ENCODE measurements at places on chromosomes 11 and 22.

DNA sequence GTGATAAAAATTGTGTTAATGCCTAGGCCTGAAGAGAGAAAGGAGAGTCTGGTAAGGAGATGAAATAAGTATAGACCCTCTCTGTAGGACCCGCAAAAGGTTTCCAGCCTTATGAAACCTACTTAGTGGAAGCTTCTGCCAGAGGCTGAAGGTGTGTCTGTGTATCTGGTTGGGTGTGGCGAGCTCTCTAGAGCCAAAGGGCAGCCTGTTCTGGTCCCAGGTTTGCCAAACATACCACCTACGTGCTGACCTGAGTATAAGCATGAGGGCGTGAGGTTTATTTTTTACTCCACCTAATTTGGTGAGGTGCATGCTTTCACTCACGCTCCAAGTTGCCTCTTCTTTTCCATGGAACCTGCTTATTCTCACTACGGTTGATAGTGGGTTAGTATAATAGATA, 5.6 kb downstream of the CSTPP1 start:
- no peak for DNase-seq

DNA sequence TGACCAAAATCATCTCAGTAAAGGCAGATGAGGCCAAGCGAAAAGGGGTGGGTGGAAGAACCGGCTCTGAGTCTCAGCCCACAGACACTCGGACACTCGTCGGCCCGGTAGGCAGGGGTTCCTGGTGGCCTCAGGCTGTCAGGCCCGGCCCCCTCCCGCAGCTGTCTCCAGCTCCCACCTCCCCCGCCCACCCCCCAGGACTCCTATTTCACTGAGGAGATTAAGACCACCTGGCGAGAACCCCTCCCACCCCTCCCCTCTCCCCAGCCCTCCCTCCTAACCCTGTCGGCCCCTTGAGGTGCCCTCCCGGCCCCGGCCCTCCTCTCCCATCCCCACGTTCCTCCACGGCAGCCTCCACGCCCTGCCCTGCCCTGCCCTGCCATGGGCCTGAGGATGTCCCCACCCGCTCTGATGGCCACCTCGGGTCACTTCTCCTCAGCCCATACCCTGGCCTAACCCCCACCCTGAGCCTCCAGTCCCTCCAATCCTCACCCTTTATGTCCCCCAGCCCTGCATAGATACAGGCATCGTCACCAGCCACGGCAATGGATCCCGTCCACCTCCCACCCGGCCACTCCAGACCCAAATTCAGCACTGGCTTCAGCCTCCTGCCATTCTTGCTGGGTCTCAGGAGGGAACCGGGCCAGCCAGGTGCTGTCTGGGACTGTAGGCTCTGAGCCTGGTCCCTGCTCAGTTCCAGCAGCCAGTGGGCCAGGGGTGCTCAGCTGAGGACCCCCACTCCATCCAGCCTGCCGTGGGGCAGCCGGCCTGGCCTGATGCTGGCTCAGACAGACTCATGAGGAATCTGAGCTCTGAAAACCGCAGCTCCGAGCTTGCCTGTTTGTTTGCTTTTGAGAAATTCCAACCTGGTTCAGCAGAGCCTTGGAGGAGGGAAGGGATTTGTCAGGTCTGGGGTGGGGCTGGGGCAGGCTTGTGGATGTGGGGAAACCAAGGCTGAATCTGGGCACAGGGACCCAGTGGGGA, 9.8 kb upstream of the TBX1 start:
- DNase-seq, result no peak

GRCh38 chr22:19806213-19807160, 45.9 kb downstream of the TBX1 start:
- no peak for DNase-seq

DNA sequence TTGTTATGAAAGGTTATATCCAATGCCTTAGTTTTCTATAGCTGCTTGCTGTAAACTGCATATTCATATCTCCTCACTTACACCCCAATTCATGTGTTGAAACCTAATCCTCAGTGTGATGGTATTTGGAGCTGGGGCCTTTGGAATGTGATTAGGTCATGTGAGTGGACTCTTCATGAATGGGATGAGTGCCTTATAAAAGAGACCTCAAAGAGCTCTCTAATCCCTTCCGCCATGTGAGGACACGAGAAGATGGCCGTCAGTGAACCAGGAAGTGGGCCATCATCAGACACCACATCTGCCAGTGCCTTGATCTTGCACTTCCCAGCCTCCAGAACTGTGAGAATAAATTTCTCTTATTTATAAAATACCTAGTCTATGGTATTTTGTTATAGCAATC, 79.3 kb downstream of the CYP2R1 start:
- no peak for DNase-seq

DNA sequence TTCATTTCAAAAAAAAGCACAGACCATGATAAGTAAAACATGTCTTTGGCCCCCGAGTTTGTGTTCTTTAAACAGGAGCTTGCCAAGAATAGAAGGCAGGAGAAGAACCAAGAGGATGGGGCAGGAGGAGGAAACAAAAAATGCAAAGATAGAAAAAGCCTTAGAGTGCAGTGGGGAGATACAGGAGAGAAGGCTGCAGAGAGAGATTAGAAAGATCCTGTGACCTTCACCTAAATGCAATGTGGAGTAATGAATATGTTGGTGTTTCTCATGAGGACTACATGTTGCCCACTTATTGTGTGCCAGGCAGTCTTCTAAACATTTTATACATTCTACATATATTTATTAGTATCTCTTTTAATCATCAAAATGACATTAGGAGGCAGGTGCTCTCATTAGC, 2.3 kb upstream of the APLNR start:
- DNase-seq, result no peak

DNA sequence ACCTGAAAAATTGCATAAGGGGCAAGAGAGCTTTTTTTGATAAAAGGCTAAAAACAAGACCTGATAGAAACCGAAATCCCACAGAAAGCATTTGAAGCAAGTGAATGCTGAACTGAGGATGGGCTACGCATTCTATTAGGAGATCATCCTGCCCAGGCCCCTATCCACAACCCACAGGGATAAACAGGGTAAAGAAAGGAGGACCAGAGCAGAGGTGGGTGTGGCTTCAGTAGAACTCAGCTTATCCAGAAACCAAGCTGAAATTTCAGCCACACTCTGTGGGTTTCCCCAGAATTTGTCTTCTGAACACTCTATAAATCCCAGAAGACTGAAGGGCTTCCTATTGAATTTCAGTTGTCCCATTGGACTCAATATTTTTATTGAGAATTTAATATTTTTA, 195.1 kb downstream of the ETS1 start:
- DNase-seq, result no peak

- DNase-seq, result no peak
These were observed 28.4 kb upstream of the SIK2 start for GRCh38 chr11:111573821-111574249.

DNA sequence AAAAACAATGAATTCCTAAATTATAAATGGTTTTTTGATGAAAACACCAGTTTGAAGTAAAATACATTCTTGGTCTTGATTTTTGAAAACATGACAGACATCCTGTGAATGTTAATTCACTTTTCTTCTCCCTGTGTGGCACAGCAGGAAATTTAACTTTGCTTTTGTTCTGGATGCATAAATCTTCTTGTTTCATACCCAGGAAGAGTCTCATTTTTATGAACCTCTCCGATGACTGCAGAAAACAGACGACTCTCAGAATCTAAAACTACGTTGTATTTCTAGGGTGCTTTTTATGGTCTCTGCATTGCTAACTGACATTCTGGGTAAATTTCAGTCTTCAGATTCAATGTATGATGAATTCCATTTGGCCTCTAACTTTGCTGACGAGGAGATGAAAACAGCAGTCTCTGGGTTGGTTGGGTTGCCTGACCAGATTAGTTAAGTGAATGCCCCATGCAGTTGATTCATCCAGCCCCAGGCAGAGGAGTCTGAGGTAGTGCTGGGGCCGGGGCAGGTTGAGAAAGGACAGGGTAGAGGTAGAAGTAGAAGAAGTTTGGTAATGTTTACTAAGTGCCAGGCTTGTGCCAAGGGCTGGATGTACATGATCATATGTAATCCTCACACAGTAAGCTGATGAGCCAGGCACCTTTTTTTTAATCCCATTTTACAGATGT, 20.1 kb downstream of the TCP11L1 start:
- DNase-seq, result no peak

DNA sequence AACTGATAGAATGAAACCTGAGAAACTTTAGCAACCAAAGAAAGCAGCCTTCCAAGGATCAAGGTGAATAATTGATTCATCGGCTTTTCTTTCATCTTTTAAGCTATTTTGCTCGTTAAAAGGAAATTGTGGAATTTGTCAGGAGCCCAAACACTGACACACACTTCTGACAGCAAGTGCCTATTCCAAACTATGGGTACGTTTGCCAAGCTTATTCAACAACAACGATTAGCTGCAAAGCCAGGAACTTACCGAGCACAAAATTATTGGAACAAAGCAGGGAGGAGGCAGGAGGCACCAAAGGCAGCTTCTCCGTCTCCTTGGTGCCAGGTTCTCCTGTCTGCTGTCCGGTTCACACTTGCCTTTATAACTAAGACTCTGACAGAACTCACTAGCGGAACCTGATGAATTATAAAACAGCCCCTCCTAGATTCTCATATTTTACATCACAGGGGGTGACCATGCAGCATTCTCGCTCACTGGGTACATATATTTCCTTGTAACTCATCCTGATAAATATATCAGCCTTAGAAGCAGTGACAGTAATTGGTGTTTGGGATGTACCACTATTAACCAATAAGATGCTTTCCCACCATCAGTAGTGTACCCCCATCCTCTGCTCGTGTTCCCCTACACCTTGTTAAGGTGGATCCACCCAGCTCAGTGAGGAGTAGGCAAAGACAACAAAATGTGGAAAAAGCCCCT, 395.9 kb upstream of the CCDC90B start:
- DNase-seq, result no peak

- no peak for DNase-seq
These were observed 14.6 kb downstream of the GLB1L2 start for GRCh38 chr11:134346101-134346975.

- no peak for DNase-seq
These were observed 5.2 kb downstream of the TSPAN32 start for GRCh38 chr11:2306877-2307500.

DNA sequence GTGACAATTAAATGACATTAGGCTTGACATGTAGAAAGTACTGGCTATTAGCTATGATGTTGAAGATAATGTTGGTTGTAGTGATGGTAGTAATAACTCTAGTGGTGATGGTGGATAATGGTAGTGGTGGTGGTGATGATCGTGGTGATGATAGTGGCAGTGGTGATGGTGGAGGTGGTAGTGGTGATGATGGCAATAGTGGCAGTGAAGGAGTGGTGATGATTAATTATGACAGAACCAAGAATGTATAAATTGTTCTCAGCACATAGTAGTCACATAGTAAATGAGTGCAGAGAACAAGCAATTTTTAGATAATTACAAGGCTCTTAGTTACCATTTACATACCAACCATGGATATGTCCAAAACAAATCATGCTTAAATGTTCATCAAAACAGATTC, 5.3 kb upstream of the CD44 start:
- DNase-seq, result no peak

GRCh38 chr11:80694385-80694784, 1253.6 kb upstream of the TENM4 start:
- no peak for DNase-seq

DNA sequence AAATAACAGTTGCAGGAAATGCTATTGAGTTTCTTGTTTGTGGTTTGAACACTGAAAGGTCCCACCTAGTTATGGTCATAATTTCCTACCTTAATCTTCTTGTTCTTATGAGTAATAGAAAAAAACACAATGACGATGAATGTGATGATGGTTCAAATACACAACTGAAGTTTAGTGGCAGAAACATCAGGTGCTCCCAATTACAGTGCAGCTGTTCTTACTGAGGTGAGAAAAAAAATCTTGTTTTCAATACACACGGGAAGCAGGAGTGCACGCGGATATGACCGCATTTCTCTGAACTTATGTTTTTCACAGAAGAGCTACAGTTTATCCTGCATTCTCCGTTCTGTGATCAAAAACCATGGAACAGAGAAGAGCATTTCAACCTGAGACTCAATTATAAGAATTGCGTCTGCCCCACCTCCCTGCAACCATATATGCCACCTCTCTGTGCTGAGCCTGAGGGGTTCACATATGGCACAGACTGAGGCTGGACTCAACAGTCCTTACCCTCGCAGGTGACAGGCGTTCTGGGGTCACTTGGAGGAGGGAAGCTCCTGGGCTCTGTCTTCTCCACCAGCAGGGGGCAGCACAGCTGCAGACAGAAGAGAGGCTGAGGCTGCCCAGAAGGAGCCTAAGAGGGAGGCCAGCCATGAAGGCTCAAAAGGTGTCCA, 99.7 kb upstream of the IGLL5 start:
- no peak for DNase-seq

DNA sequence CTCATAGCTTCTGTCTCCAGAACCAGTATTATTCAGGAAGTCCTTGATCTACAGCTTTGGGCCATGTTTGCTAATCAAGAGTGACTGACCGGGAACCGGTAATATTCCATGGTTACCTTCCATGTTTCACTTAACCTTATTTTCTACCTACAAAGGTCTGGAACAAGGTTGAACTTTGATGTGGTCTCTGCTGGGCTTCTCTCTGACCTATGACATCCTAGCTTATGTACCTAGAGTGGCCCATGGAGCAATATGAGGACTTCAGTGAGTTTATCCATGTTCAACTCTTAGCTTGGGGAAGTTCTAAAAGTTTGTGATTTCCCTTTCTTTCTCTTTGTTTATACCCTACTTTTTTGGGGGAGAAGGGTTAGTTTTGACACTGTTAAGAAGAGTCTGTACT, 33.2 kb downstream of the CCDC90B start:
- no peak for DNase-seq

GRCh38 chr11:29135504-29135903, 881.3 kb downstream of the KCNA4 start:
- DNase-seq, result no peak

DNA sequence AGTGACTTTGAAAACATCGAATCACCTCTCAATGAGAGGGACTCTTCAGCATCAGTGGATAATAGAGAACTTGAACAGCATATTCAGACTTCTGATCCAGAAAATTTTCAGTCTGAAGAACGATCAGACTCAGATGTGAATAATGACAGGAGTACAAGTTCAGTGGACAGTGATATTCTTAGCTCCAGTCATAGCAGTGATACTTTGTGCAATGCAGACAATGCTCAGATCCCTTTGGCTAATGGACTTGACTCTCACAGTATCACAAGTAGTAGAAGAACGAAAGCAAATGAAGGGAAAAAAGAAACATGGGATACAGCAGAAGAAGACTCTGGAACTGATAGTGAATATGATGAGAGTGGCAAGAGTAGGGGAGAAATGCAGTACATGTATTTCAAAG, 65.8 kb downstream of the DKK3 start:
- DNase-seq, result no peak

GRCh38 chr11:128405714-128406662, 181.4 kb downstream of the ETS1 start:
- no peak for DNase-seq

GRCh38 chr11:60184824-60185511, 2.1 kb upstream of the MS4A6A start:
- DNase-seq, result no peak

DNA sequence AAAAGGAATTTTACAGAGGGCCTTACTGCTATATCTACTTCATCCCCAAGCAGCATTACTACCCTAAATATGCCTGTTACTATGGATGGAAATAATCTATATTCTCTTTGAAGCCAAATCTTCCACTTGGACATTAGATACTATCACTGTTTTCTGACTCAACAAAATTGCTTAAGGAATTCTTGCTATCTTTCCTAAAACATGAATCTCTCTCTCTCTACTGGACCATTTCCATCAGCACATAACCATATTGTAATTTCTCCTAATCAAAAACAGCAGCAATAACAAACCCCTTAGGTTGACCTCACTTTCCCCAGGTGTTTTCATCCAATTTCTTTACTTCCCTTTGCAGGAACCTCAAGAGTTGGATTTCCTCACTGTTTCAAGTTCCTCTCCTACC, 67.9 kb upstream of the BLID start:
- DNase-seq, result no peak

Measured in bone marrow (tissue), 2 donors.